Fibroblast of skin of scalp (primary cell): ENCODE measurements at places on chromosomes 3 and 15.
A peak's percentile ranks its signal among the peaks of the same experiment; 100 is the strongest.

GRCh38 chr3:106398891-106399600 is 530.2 kb upstream of the CBLB start:
- peak; percentile 48 for DNase-seq

GRCh38 chr15:84938726-84939125 is 42.9 kb upstream of the PDE8A start:
- DNase-seq: no peak

DNA sequence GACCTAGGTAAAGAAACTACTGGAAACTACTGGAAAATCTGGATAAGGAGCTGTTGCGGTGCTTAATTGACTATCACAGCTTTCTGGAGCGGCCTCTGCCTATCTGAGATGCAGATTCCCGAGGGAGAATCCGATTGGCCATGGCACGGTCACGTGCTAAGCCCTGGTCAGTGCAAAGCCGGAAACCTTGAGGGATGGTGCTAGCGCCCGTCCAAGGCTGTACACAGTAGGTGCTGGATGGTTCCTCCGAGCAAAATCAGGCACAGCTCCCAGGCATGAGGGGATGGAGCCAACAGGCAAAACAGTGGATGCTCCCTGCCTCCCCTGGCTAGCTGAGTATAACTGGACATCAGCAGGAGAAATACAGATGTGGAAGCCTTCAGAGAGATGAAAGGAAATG is 238.7 kb upstream of the HES1 start:
- no peak for DNase-seq

DNA sequence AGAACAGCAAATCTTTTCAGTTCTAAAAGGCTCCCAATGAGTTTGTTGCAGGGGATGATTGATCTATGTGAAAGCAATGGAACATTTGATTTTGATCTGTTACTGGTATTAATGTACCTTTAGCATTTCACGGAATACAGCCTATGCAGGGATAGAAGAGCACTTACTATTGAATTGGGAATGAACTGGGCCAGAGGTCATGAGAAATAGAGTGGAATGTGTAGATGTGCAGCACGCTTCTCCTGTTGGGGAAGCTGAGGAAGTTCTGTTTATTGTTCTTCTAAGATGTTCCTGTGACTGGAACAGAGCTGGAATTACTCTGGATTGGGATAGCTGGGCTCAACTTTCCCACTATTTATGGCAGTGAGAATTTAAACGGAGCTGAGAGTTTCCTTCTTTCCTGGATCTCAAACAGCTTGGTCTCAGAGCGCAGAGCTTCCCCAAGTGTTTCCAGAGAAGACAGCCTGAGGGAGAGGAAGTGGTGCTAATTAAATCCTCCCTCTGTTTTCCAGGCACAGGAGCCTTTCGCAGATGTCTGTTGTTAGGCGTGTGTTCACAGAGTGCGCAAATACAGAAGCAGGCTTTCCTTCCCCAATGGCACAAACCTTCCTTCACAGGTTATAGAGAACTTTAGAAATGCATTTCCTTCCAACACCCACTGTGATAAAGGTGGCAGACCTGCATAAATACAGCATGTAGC is 32.5 kb downstream of the TPRG1 start:
- DNase-seq: no peak

DNA sequence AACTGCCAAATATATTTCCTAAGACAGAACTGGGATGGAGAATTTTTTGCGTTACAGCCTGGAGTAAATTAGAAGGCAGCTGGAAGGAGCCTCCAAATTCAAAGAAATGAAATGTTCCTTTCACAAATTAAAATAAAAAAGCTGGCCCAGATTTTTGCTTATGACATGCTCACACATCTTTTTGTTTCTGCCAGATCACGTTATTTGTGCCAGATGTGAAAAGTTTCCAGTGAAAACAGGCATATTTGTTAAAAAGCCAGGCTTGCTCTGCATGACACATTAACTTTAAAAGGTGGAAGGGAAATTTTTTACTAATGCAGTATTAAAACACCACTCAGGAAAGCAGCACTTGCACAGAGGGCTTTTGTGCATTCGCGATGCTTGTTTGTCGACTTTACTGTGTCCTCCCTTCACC is 23.3 kb upstream of the ACKR4 start:
- peak; percentile 41 for DNase-seq

GRCh38 chr3:160170409-160171370 is 54.5 kb upstream of the C3orf80 start:
- DNase-seq: no peak

GRCh38 chr3:10344147-10344943 is 23.4 kb upstream of the SEC13 start:
- peak; percentile 49 for DNase-seq

GRCh38 chr3:71542521-71543370 is 40.8 kb downstream of the FOXP1 start:
- DNase-seq: peak; percentile 98

DNA sequence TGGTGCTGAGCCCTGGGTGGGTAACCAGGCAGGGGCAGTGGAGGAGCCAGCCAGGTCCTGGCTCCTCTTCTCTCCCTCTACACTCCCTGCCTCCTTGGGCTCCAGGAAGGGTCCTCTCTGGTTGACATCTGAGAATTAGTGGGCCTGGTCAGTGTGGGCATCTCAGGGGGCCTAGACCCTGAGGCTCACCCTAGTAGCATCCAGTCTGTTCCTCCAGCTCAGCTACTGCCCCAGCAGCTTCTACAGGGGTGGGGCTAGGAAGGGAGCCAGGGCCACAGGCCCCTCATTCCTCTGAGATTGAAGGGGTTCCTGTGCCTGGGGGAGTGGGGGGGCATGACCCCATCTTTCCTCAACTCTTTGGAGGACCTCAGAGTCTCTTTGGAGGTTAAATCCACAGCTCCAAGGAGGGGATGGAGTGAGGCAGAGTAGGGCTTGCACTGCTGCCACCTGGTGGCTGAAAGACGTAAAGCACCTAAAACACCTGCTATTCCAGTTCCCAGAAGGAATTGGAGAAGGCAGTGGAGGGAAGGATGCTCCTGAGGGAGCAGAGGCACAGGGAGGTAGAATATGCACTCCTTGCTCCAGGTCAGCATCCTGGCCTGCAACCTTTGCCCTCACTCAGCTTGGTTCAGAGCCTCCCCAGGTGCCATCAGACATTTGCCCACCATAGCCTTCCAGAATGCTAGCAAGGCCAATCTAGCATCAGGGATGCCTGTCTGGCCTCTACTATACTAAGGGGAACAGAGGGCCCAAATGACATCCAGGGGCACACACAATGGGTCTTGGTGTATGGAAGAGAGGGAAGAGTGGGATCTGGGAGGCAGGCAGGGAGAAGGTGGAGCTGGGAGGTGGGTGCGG is 25.1 kb downstream of the C3orf18 start:
- DNase-seq: peak; percentile 52

GRCh38 chr15:77470235-77470634 is 49.5 kb downstream of the HMG20A start:
- DNase-seq: peak; percentile 31

DNA sequence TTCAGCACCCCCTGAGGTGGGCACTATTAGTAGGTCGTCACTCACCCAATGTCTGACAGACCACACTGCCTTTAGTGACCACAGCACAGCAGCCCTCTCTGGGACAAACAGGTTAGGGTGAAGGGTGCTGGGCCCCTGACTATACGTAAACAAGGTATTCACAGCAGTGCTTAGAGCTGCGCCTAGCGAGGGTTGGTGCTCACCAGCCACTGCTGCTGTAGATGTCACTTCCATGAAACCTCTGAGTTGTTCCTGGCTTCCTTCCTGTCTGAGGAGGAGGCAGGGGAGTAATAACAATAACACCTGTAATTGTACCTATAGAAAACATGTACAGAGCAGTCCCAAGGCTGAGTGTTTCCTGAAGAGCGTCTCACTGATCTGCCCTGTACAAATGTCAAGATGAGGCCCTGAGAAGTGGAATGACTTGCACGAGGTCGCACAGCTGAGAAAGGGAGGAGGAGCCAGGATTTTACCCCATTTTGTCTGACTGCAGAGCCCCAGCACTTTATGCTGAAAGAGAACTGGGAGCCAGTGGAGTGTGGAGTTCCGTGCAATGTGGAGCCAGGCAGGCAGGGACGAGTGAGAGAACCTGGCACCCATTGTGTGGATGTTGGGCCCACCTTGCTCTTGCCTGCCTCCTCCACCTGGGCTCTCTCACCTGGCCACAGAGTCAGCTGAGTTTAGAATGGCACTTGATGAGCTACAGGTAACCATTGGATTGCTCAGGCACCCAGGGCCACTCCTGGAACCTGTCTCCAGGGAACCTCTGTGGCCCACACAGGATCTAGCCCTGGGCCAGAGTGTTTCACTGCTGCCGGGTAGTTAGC is 93.8 kb downstream of the DNAJB8 start:
- DNase-seq: no peak

GRCh38 chr3:192482391-192482790 is 244.9 kb downstream of the FGF12 start:
- DNase-seq: no peak

GRCh38 chr3:100957261-100957986 is 35.8 kb downstream of the ABI3BP start:
- DNase-seq: no peak

DNA sequence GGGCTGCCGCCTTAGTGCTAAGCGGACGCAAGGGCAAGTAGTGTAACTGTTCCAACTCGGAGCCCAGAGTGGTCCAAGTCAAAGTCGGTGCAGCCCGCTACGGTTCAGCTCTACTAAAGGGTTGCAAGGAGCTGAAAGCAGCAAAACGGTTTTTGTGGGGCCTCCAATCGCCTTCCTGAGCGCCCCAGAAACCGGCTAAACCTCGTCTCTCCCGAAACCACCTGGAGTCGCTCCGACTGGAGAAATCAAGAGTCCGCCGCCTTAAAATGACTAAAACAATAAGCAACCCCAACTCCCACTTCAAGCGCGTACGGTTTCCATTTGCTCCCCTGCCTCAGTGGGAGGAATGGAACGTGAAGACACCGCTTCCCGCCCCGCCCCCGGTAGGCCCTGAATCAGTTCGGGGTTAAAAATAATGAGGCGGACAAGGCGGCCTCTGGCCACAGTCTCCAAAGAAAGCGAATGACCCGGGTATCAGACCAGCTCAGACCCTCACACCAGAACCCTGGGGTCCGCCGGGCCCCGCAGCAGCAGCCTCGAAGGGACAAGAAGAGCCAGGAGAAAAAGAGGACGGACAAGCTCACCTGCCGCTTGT is 401 bp downstream of the SEC11A start:
- DNase-seq: peak; percentile 11
